ENCODE measurements at places on chromosomes 1 and 21. TPM values are rescaled to one million over a fixed set of nuclear protein-coding genes. Genes with fewer than 3 reads are reported as not detected.

PDPN gene
- 129 TPM for total RNA-seq

TMEM69 gene
- 44.8 TPM for total RNA-seq

LINGO4 gene
- total RNA-seq, result 0.22 TPM

RTCA gene
- total RNA-seq, result 29.2 TPM

HRNR gene
- total RNA-seq, result 4.7 TPM

S100A5 gene
- total RNA-seq, result not detected

TMPRSS15 gene
- total RNA-seq, result 0.13 TPM

SLC45A3 gene
- total RNA-seq, result 0.78 TPM

SPTA1 gene
- total RNA-seq, result not detected

DOCK7 gene
- 95.9 TPM for total RNA-seq

OR2L13 gene
- total RNA-seq, result 0.77 TPM

MSH4 gene
- 0.28 TPM for total RNA-seq

KCNJ10 gene
- 1.2 TPM for total RNA-seq

OR2M3 gene
- 0.83 TPM for total RNA-seq

LCE1B gene
- total RNA-seq, result 0.66 TPM

JAM2 gene
- 10.8 TPM for total RNA-seq

IFNLR1 gene
- total RNA-seq, result 0.38 TPM

LCE6A gene
- not detected for total RNA-seq

NPPB gene
- total RNA-seq, result 1.6 TPM

TMEM51 gene
- total RNA-seq, result 7.8 TPM

C1orf167 gene
- 0.28 TPM for total RNA-seq

S100A7A gene
- 0.09 TPM for total RNA-seq

GPR161 gene
- total RNA-seq, result 3.6 TPM

TMEM52 gene
- 2.0 TPM for total RNA-seq

CTSK gene
- 357 TPM for total RNA-seq

CHI3L2 gene
- not detected for total RNA-seq

ADAMTS4 gene
- 1.6 TPM for total RNA-seq

OR2G6 gene
- 0.24 TPM for total RNA-seq

LORICRIN gene
- total RNA-seq, result not detected

NBPF6 gene
- not detected for total RNA-seq

SASS6 gene
- 9.8 TPM for total RNA-seq

BCAR3 gene
- total RNA-seq, result 11.4 TPM

DNAJC11 gene
- total RNA-seq, result 25.9 TPM

AIRE gene
- total RNA-seq, result not detected

ARHGAP29 gene
- total RNA-seq, result 4.9 TPM

FCGR3B gene
- total RNA-seq, result not detected

GBP4 gene
- total RNA-seq, result 0.14 TPM

PPFIA4 gene
- total RNA-seq, result 5.3 TPM

CIART gene
- total RNA-seq, result 9.2 TPM

PDE4B gene
- total RNA-seq, result 43.4 TPM

FCGR2B gene
- 1.8 TPM for total RNA-seq

CASZ1 gene
- total RNA-seq, result 4.8 TPM

IL19 gene
- total RNA-seq, result not detected

PLEKHG5 gene
- 19.6 TPM for total RNA-seq

NECTIN4 gene
- 0.32 TPM for total RNA-seq

TSPEAR gene
- total RNA-seq, result 0.31 TPM

NBPF10 gene
- total RNA-seq, result 2.1 TPM

CD5L gene
- not detected for total RNA-seq

INSRR gene
- total RNA-seq, result not detected
